ENCODE measurements at places on chromosomes 5 and 9.

DNA sequence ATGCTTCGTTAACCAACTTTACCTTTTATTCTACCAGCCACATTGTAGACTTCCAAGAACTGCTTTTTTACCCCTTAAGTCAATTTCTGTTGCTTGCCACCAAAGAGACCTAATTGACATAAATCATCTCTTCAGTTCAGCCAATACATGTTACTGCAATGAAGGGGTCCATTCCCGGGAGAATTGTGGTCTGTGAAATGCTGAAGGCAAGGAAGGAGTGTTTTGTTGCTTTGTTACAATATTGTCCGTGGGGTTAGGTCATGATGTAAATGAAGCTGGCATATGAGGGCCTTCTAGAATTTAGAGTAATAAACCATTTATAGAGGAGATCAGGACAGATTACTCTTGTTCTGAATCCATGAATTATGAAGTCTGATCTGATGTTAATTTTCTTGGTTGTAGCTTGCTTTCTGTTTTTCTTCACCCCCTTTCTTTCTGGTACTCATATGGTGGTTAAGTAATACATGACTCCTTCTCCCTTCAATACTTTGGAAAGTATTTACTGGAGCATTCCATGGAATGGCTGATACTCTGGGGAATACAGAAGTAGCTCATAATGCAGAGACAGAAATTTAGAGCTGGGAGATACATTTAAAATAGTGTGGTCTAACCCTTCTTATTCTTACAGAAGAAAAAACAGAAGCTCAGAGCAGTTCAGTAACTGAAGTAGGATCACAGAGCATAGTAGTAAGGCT lies 297.0 kb upstream of the CLINT1 start:
- DNase-seq, result no peak

DNA sequence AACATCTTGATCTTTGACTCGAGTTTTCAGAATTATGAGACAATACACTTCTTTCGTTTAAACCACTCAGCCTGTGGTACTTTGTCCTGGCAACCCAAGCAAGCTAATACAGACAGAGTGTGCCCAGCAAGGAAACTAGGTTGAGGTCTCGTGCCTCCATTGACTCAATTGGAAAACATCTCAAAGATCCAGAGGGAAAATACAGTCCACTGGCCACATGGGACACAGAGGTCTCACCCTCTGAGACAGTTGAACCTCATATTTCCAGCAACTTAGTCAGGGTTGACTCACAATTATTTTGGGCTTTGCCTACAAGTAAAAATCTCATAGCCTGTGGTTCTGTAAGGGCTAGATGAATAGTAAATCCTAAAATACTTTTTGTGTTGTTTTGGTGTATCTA lies 631.5 kb downstream of the MTRR start:
- no peak for DNase-seq

- DNase-seq, result no peak
These were observed 7.7 kb downstream of the CXCL14 start for GRCh38 chr5:135571066-135571609.

- no peak for DNase-seq
These were observed 9.9 kb upstream of the PHYHD1 start for GRCh38 chr9:128910906-128911305.

DNA sequence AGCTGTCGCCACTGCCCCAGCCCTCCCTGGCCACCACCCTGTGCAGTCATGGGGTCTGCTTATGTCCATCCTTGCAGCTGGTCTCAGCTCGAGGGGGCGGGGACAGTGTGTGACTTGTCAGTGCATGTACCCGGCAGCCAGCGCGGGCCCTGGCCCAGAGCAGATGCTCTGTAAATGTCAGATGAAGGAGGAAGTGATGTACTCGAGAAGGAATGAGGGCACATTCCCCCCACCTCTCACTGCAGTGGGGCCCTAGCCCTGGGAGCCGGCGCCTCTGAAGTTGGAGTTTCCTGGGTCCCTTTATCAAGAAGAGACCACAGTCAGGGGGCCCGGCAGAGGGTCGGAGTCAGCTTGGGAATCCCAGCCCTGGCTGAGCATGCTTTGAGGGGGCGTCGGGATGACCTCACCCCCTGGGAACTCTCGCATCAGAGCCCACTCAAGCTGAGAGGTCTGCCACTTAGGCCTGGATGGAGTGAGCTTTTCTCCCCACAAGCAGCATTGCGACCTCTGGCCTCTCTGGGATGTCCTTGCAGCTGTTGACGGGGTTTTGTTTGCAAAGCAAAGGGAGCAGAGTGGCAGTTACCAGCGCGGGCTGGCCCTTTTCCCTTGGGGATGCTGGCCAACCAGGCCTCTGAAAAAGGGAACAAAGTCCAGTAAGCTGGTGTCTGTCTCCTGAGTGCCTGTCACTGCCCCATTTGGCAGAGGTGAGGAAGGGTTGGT lies 19.0 kb downstream of the NEURL1B start:
- DNase-seq, result no peak
